Lower lobe of right lung (tissue), 2 donors: ENCODE measurements at places on chromosomes 4 and X. TPM values are rescaled to one million over a fixed set of nuclear protein-coding genes. Genes with fewer than 3 reads are reported as not detected.

CNGA1 gene
- 0.53 TPM for total RNA-seq

PABPC5 gene
- total RNA-seq: 1.6 TPM

CSAG1 gene
- not detected for total RNA-seq

ELK1 gene
- 25.3 TPM for total RNA-seq

SOWAHB gene
- 2.4 TPM for total RNA-seq

AREG gene
- total RNA-seq: 7.8 TPM

DNA sequence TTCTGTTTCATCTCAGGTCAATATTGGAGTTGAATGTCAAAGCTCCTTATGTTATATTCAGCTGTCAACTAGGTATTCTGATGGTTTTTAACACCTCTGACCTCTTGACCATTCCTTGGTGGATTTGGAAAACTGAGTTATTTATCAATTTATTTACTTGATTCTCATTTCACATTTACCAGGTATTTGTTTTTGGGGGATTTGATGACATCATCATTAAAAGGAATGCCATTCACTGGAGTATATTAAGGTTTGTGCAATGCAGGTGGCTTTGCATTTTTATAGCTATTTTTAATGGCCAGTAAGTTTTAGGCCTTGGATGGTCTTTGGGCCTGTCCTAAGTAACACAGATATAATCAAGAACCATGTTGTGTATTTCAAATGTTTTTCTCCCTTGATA lies 67.2 kb downstream of the TSPAN7 start:
- DNase-seq: no peak

GRCh38 chr4:100548200-100548560 lies 30.4 kb upstream of the EMCN start:
- DNase-seq: no peak

DNA sequence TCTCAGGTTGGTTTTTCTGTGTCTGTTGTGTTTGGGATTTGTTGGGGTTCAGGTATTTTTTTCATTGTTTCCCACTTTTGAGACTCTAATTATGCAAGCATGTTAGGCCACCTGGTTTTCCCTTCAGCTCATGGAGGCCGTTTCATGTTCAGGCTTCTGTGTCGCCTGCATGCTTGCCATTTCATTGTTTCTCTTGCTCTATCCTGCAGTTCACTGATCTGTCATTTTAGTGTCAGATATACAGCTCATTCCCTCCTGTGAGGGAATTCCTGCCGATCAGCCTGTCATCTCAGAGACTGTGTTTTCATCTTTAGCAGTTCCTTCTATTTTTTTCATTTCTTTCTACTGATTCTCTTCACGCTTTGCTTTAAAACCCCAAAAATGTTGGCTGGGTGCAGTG lies 49.4 kb upstream of the HGFAC start:
- DNase-seq: no peak

- DNase-seq: no peak
These were observed 411.9 kb downstream of the TRIML1 start for GRCh38 chr4:188551156-188551555.

DNA sequence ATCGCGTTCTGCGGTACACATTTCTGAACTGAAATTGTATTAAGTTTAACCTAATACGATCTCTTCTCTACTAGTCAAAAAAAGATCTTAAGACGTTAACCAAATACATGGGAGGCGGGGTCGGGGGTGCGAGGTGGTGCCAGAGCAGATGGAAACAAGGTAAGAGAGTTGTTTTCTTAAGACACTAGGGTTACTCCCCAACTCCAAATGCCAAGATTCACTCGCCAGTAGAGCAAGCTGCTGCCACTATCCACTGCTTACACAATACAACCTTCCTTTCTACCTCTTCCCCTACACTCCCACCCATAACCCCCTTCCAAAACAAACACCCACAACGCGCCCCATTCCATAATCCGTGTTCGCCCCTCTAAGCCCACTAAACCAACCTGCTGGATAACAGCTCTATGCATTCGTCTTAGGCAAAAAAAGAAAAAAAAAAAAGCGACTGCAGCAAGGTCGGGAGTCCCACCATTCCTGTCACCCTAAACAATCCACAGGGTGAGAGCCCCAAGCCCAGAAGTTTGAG lies 1.3 kb downstream of the LCORL start:
- DNase-seq: no peak

DNA sequence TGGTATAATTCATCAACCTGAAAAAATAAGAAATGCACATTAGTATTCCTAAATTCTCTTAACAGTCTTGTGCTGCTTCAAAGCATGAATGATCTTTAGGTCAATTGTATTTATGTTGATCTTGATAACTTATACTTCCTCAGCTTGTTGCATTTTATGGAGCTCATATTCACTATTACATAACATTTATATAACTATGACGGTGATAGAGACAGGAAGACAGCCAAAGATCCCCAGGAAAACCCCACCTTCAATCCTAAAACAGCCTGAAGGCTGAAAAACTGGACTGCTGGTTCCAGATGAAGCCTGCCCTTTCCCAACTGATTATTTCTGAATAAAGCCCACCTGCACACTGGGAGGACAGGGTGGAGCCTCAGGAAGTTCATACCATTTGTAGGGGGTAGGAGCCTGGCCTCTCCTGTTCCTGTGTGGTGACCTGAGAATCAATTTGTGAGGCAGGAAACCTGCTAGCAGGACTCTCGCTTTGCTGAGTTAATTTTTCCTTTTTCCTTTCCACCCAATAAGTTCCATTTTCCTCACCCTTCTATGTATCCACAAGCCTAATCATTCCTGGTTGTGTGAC lies 30.5 kb downstream of the MAGEC1 start:
- no peak for DNase-seq

DNA sequence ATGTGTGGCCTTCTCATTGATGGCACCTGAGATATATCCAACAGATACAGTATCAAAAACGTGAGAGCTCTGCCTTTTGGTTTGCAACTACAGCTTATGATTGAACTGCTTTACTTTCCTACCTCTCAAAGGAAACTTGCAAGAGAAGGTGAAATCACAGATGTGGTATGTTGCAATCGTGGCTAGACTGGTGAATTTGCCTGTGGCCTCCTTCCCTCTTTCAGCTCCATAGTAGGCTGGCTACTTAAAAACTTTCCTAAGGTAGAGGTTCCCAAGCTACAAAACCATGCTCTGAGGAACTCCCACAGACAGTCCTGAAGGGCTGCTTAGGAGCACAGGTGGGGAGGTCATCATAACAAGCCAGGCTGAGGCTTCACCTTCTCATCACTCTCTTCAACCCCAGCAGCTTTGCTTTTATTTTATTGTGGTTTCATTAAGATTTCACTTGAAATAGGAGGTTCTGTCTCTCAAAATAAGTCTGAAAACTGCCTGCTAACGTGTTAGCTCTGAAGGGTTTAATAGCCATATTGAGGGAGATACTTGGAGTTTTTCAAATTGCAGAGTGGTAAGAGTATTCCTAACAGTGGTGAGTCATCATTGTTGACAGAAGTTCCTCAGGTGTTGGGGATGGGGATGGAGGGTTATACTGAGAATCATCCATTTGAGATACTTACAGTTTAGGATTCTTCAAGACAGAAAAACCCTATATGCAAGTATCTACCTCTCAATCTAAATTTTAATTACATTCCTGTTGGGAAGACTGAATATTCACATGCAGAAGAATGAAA lies 93.5 kb upstream of the UCP1 start:
- DNase-seq: no peak

DNA sequence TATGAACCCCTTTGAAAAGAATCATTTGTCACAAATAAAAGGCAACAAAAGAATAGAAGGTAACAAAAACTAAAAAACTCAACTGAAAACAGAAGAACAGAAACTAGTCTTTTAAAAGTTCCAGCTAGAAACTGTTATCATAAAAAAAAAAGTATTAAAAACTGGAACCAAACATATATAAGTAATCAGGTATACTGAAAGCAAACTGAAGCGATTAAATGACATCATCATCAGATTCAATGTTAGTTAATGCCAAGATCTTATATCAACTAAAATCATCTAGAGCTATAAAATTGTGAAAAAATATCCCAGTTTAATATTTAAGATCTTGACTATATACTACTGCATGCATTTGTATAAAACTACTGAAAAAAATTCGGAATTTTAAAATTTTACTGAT lies 36.0 kb downstream of the CENPE start:
- DNase-seq: no peak

DNA sequence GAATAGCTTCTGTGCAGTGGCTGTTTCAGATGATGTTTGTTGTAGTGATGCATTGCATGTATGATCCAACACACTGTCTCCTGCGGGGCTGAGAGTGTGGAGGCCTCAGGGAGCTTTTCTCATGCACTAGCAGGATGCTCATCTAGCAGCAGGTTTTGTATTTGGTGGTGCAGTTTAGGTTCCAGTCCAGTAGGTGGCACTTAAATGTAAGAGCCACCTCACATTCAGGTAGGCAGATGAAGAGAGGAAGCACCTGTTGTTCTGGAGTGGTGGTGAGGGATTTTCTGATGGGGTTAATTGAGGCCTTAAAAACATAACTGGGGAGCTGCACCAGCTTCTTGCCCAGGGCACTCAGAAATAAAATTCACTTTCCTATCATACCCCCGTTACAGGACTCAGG lies 300.9 kb downstream of the SPIN4 start:
- DNase-seq: no peak

DNA sequence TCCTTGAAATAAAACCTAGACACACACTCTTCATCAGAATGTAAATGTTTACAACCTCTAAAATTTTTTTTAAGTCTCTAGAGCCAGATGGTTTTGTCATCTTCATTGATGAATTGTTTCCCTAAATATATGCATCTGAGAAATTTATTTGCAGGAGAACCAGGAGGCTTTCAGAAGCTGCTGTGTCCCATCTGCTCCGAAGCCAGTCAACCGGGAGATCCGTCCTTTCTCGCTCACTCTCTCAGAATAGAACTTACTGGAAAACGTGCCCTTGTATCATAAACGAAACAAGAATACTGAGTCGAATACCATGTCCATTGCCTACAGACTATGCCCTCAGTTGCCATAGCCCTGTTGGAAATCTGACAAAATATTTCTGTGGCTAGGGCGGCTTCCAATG lies 103.5 kb downstream of the SLC34A2 start:
- no peak for DNase-seq

DNA sequence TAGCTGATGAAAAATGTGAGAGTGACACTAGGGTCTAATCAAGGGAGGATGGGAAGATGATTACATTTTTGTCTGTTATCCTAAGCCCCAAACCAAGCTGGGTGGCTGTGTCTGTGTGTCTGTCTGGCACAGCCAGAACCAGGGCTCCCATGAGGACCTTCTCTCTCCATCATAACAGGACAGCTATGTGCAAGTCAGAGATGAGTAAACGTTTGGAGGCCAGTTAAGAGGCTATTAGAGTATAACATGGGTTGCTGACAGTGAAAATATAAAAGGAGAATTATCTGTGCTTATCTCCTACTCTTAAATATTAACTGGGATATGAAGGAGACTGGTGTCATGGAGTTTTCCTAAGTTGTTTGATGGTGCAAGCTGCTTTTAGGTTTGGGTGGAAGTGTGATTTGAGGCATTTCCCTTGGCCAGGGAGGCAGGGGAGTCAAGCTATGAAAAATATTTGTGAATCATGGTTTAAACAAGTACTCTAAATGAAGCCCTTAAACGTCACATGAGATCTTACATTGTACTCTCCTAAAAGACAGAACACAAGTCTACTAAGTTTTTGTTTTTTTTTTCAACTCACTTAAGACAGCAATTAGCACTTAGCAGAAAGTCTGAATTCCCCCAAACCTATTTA lies 156.2 kb downstream of the ENOX2 start:
- DNase-seq: no peak

DNA sequence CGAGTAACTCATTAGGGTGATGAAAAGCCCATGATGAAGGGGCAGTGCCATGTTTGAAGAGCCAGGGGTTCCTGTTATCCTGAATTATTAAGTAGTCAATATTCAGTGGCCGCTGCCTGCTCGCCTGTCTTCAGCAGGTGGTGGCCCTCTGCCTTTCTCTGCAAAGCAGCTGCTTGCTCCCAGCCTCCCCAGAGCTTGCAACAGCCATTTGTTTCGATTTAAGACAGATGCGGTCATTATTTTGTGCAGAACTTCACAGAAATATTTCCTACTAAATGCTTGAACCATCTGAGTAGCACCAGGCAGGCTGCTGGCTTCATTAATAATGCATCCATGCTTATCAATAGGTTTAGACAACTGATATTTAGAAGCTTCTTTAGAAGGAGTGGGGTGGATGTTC lies 104.3 kb upstream of the TTC29 start:
- no peak for DNase-seq
